Uterus (tissue), 4 donors: ENCODE measurements at places on chromosomes 13 and 19.
A peak's percentile ranks its signal among the peaks of the same experiment; 100 is the strongest.

DNA sequence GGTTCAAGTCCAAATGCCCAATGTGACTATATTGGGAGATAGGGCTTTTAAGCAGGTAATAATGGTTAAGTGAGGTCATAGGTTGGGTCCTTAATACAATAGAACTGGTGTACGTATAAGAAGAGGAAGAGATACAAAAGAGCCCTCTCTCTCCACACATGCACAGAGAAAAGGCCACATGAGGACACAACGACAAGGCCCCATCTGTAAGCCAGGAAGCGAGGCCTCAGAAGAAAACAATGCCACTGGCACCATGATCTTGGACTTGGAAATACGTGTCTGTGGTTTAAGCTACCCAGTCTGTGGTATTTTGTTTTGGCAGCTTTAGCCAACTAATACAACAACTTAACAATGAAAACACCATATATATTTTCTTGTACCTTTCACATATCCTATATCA, 23.4 kb upstream of the RFC3 start:
- no peak for DNase-seq

DNA sequence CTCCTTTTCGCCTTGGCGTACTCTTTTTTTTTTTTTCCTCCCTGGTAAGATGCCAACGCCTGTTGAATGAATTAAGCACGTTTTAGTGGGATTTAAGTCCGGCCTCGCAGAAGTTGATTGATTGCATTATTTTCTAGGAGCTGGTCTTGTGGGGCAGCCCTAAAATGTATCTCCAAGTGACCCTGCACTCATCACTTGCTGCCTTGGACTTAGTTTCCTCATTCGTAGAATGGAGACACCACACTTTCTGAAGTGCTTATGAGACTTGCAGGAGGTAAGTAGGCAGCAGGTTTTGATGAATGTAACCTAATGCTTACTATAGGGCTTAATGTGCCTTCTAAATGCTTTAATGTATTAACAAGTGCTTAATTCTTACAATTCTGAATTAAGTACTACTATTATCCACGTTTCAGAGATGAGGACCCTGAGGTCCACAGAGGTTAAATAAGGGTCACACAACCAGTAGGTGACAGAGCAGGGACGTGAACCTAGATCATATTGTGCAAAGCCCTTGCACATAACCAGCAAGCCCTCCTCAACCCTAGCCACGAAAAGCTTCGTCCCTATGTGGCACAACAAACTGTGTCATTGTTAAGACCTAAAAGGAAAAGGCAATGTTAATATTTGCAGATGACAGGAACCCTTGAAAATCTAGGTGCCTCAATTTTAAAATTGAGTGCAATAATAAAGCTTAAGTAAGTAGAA, 514 bp upstream of the ARGLU1 start:
- DNase-seq, result no peak

GRCh38 chr19:9970481-9970880, 34.2 kb upstream of the OLFM2 start:
- no peak for DNase-seq

DNA sequence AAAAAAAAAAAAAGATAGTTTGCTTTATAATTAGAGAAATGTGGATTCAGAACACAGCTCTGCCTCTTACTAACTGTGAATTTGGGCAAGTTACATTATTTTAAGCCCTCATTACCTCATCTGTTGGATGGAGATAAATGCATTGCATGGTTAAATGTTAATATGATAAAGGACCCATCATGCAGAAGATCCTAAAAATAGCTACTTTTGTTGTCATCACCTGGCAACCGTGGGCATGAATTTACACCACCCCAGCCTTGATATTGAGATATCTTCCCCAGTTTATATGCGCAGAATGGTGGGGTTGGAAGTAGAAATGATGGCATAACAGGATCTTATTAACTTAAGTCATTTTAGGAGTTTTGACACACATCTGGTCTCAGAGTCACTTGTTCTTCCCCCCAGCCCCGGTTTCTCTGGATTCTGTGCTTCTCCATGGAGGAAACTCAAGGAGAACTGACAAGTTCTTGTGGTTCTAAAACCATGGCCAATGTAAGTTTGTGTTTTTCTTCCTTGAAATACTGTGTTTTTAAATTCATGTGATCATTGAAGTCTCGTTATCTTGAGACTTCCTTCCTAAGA, 8.9 kb downstream of the ZNF546 start:
- no peak for DNase-seq

DNA sequence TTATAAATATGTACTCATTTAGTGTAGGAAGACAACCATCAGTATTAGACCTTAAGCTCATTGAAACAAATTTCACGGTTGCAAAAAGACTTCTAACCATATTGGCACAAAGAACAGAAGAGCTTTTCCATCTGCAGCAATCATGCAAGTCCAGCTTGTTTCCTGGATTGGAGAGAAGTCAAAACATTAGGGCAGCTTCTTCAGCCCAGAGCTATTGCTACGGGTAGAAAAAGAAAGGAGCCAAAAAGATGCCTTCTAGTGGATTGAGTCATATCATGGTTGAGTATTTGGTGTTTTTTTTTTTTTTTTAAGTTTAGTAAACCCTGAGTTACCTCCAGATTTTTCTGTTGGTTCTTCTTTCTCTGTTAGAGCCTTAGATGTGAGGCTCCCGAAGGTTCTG, 99.8 kb downstream of the WDFY2 start:
- DNase-seq, result no peak

DNA sequence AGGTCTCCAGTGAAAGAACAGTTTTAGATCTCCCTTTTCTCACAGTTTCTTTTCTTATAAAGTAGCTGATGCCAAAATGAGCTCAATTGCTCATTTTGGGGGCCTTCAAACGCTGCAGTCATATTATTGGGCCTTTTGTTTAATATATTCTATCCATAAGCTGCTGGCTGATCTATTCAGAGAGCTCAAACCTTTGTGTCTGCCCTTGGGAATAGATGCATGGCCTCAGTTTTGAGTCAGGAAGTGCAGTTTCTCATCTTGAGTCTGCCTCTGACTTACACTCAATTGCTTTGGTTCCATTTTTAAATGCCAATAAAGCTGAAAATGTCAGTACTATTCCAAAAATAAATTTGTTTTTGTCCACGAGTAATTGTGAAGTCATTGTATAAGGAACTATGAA, 468.9 kb downstream of the KLF12 start:
- DNase-seq, result no peak

DNA sequence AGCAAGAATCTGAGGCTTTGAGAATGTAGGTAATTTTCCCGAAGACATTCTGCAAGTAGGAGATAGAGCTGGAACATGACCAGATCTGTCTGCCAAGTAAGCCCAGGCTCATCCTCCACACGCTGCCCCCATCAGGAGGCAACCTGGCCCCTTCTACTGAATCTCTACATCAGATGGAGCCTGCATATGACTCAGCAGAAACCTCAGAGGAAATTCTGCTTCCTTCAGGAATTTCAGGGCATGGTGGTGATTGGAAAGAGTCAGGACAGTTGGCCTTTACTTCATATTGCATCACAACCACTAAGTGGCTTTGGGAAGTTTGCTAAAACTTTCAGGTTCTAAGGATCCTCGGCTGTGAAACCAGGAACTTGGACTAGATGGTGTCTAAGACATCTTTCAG, 85.2 kb downstream of the LRRC63 start:
- DNase-seq, result no peak

GRCh38 chr19:22609630-22610029, 24.5 kb upstream of the ZNF492 start:
- DNase-seq, result no peak

DNA sequence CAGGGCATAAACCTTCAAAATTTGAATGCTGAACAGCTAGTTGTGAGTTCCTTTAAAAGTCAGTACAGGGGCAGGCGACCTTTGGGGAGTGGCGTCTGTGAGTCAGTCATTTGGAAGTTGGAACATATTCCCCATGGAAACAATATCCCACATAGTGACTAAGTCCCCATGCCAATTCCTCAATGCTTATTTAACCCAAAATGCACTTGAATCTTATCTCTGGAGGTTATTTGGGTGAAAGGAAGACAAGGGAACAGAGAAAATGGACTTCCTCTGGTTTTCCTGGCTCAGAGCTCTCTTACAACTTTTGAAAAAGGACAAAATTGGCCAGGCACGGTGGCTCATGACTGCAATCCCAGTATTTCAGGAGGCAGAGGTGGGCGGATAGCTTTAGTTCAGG, 479.2 kb upstream of the NBEA start:
- no peak for DNase-seq

DNA sequence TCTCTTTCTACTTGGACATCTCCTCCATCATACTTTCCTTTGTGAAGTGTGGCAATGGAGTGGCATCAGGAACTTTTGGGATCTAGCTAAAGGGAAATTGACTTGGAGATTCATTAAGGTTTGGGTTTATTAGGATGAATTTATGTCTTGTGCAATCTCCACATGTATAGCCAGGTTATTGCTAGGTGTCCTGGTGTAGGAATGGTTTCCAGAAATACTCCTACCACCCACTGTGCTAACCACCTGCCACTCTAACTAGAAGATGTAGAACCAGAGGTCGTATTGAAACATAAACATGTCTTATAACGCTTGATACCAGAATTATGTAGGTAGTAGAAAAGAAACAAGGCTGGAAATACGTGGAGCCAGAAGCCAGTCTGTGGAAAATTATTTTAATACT, 38.1 kb upstream of the MED4 start:
- no peak for DNase-seq

DNA sequence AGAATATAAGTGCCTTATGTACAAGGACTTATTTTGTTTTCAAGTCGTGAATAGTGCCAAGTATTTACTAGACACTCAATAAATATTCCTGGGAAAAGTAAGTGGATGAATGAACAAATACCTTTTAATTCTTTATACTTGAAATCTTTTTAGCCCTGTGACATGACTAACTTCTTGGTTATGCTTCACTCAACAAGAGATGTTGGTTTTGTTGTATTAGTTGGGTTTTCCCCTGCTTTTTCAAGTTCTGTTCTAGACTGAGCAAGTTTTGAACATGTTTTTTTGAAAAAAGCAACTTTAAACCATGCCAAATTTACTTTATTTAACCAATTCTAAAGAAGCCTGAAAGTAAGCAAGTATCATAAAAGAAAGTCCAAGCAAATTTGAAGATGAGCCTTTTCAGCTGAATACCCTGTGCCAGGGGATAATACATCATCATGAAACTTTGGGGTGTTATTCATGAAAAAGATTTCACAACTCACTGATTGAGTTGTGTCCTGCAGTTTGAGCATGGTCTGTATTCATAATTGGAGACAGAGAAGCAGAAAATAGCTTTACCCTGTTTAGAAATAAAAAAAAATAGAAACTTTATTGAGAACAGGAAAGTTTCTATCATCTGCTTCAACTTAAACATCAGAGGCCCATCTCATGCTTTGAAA, 11.1 kb downstream of the LMO7 start:
- DNase-seq, result no peak

- no peak for DNase-seq
Observed at GRCh38 chr19:33559996-33560395, 38.4 kb upstream of the PEPD start.

- DNase-seq, result no peak
Observed at GRCh38 chr13:20383058-20383457, 142.6 kb downstream of the CRYL1 start.

- DNase-seq, result no peak
Observed at GRCh38 chr19:5825178-5825577, 14.3 kb downstream of the FUT6 start.

- no peak for DNase-seq
Observed at GRCh38 chr13:52010890-52011631, at the start of gene ATP7B. TSS of gene ATP7B (minus strand) at chr13:52011450. CDS start at chr13:52011337, 113 bp downstream.

GRCh38 chr19:41426952-41427646, at the start of gene B3GNT8:
TSS of gene B3GNT8 (minus strand) at chr19:41427374. CDS start at chr19:41426778, 596 bp downstream.
- DNase-seq, result peak; percentile 79

GRCh38 chr19:18639706-18640243, 2.9 kb downstream of the KLHL26 start:
- no peak for DNase-seq

- no peak for DNase-seq
Observed at GRCh38 chr13:113816254-113816929, 47.5 kb downstream of the GAS6 start.

GRCh38 chr13:91647361-91647990, 249.1 kb downstream of the GPC5 start:
- DNase-seq, result no peak

DNA sequence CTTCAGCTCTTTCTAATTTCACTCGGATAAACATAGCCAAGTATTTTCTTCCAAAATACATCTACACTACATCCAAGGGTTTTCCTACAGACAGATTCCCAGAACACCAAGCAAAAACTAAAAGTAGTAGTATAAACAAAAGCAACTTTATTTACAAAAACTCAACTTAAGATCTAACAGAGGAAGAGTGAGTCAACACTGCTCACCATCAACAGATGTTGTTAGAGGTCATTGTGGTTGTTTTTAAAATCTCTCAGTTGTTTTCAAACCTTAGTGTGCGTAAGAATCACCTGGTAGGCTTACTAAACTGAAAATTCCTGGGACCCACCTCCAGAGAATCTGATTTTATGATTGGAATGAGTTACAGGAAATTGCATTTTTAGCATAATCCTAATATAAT, 631.7 kb upstream of the SGCG start:
- DNase-seq, result no peak

- DNase-seq, result no peak
Observed at GRCh38 chr13:50812242-50812641, 31.2 kb downstream of the DLEU7 start.

- DNase-seq, result peak; percentile 42
Observed at GRCh38 chr19:48390188-48391099, 907 bp downstream of the KDELR1 start.

DNA sequence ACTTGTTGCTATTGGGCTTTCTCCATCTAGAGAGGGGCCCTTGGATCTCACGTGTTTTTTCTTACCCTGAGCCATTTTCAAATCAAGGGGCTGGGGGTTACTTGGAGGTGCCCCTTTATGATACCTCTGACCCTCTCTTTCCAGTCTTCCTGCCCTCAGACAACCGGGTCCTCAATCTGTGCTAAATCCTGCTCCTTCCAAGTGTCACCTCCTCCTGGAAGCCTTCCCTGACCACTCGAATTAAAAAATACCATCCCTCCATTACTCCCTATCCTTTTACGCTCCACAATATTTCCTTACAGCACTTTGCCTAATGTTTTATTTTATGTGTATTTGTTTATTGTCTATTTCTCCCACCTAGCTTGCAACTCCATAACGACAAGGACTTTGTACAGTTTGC, 3.3 kb downstream of the KLK8 start:
- no peak for DNase-seq

DNA sequence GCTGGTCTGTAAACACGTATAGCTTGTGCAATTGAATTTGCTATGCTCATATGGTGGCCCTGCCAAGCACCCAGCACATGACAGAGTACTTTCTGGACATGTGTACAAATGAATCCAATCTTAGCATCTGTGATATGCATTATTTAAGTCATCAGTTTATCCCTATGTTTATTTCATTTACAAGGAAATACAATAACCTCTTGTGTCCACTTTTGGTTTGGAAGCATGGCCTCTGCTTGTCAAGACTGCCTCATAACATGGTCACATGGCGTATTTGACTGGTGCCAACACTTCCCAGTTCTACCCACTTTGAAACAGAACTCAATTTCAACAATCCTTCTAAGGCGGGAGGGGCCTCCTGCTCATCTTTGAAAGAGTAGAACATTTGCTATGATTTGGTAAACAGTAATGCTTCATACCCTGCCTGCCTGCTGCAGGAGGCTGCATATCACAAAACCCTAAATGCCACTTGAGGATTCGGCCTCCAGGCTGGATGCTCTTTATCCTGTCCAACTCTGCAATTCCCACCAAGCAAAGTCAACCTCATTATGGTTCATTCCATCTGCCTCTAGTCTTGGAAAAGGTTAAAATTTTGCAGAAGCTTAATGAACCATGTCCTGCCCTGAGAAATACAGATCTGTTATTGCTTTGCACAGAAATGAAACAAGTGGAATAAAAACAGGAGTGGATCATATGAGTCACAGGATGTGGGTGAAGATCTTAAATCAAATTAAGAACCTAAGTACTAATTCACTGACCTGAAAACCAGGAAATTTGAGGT, 151.3 kb downstream of the CYSLTR2 start:
- DNase-seq, result no peak
